ENCODE measurements at places on chromosomes 6 and 20. TPM values are rescaled to one million over a fixed set of nuclear protein-coding genes. Genes with fewer than 3 reads are reported as not detected.
A peak's percentile ranks its signal among the peaks of the same experiment; 100 is the strongest.

GPR63 gene
- 4.1 TPM for total RNA-seq

GTSF1L gene
- total RNA-seq = not detected

PPP1R11 gene
- total RNA-seq = 46.8 TPM

CRISP3 gene
- total RNA-seq = not detected

COL10A1 gene
- total RNA-seq = not detected

NHSL1 gene
- total RNA-seq = 29.5 TPM

HUS1B gene
- total RNA-seq = 0.92 TPM

PNPLA1 gene
- total RNA-seq = 0.26 TPM

PRR18 gene
- 0.50 TPM for total RNA-seq

- peaks cover under 1% of the 10 kb centered on the region for H3K4me1 ChIP-seq
- H3K36me3 ChIP-seq = no peaks in the 10 kb centered on the region
- DNase-seq = no peak
Measured at GRCh38 chr20:24729896-24730605, 219.0 kb upstream of the CST7 start.

- H3K27ac ChIP-seq = no peak overlapping the region
- no peak overlapping the region for H3K4me3 ChIP-seq
- H3K27me3 ChIP-seq = no peaks in the 10 kb centered on the region
- H3K4me1 ChIP-seq = no peaks in the 10 kb centered on the region
- no peak for DNase-seq
Measured at GRCh38 chr20:33370291-33370690, 31.0 kb downstream of the CDK5RAP1 start.

- no peak overlapping the region for H3K27ac ChIP-seq
- H3K36me3 ChIP-seq = no peaks in the 10 kb centered on the region
- H3K27me3 ChIP-seq = peaks cover 4% of the 10 kb centered on the region
- no peak for DNase-seq
- H3K4me3 ChIP-seq = no peak overlapping the region
- no peaks in the 10 kb centered on the region for H3K4me1 ChIP-seq
Measured at GRCh38 chr20:46938434-46938833, 43.8 kb downstream of the EYA2 start.

DNA sequence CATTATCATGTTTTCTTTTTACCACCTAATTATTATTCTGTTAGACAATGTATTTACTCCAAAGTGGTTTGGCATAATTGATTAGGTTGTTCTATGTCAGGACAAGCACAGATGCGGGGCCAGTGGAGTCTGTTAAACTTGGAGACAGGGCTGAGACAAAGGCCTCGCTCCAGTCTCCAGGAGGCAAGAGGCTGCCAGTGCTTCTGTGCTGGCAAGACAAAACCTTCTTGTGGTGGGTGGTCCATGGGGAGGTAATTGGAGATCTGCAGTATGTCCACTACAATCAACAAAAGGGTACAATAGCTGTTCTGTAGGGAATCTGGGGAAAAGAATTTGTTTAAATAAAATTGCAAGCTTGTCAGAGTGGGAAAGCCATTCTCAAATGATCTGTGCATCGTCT lies 677.2 kb upstream of the SLC35B3 start:
- no peaks in the 10 kb centered on the region for H3K36me3 ChIP-seq
- H3K27ac ChIP-seq = no peak overlapping the region
- H3K4me3 ChIP-seq = no peak overlapping the region
- peaks cover 9% of the 10 kb centered on the region for H3K4me1 ChIP-seq

DNA sequence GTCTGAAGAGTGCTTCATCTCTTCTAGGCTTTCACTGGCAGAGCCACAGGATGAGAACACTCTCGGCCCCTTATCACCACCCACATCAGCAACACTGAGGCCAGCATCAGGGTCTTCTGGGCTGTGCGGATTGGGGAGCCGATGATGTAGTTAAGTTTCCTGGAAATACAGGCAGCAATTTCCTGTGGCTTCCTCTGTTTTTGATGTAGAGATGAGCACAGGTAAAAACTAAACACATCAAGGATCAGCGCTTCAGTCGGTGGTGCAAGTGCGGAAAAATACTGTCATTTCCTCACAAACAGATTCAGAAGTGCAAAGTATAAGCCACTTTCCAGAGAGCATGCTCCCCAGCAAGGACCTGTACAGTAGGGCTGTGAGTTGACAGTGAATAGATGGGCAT lies 62.6 kb downstream of the BACH2 start:
- H3K36me3 ChIP-seq = no peaks in the 10 kb centered on the region
- no peak for DNase-seq
- no peak overlapping the region for H3K4me3 ChIP-seq
- no peaks in the 10 kb centered on the region for H3K27me3 ChIP-seq
- no peak overlapping the region for H3K27ac ChIP-seq
- no peaks in the 10 kb centered on the region for H3K4me1 ChIP-seq

GRCh38 chr6:125811259-125811658 lies 20.5 kb downstream of the NCOA7 start:
- no peak overlapping the region for H3K27ac ChIP-seq
- H3K4me3 ChIP-seq = no peak overlapping the region
- DNase-seq = no peak
- no peaks in the 10 kb centered on the region for H3K27me3 ChIP-seq

- peak overlapping the region; percentile 88 for H3K4me3 ChIP-seq
- H3K27me3 ChIP-seq = no peaks in the 10 kb centered on the region
- DNase-seq = peak; percentile 91
Measured at GRCh38 chr6:30686908-30687658, 638 bp upstream of the PPP1R18 start.

DNA sequence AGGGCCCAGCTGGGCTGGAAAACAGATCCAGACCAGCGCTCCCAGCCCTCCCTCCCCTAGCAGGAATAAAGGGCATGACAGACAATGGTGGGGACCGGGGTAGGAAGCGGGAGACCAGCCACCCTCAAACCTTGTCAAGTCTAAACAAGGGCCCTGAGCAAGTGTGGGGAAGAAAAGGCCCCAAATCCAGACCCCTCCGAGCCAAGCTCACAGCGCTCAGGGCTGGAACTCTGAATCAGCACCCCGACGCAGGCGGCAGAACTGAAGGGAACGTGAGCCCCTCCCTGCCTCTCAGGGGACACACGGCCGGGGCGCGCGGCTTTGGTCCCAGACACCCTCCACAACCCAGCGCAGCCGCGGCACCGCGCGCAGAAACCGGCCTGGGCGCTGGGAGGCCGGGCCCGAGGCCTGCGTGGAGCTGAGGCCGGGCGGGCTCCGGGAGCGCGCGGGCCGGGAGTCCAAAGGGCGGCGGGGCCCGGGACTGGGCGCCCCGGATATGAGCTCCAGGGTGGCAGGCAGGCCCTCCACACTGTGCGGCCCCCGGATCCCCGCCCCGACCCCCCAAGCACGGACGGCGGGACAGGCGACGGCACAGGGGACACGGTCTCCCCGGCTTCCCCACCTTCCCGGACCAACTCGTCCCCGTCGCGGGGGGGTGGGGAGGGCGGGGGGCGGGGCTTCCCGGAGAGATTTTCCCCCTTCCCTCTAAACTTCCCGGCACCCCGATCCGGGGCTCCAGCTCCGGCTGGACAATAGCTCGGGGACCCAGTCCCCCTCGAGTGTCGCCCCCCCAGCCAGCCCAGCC lies 641 bp downstream of the TEAD3 start:
- H3K27me3 ChIP-seq = no peaks in the 10 kb centered on the region
- H3K27ac ChIP-seq = peak overlapping the region; percentile 34
- peak overlapping the region; percentile 71 for H3K4me3 ChIP-seq
- no peaks in the 10 kb centered on the region for H3K36me3 ChIP-seq
- peak; percentile 63 for DNase-seq
- peaks cover 44% of the 10 kb centered on the region for H3K4me1 ChIP-seq

DNA sequence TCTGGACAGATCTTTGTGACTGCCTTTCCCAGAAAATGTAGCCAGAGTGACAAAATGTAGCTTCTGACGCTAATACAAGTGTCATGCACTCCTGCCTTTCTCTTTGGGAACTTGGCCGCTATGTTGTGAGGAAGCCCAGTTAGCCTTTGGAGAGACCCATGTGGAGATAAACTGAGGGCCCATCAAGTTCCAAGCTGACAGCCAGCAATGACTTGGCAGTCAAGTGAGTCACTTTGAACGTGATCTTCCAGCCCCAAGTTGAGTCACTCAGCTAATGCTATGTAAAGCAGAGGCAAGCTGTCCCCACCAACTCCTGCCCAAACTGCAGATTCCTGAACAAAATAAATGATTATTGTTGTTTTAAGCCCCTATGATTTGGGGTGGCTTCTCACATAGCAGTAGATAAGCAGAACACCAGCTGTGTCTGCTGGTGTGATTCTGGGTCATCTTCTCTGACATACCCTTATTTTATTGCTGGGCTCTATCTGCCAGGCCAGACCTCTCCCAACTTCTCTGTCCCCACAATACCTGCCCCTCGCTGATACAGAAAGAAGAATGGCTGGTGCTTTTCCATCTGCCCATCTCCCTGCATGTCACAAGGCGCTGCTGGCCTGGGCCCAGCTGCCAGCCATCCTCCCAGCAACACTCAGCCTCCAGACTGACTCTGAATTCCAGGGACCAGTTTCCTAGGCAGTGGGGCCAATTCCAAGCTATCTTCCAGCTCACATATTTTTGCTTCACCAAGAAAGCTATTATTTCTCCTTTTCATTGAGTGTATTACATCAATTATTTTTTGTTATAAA lies 274.8 kb downstream of the LRFN2 start:
- no peaks in the 10 kb centered on the region for H3K4me1 ChIP-seq
- H3K27me3 ChIP-seq = no peaks in the 10 kb centered on the region
- H3K4me3 ChIP-seq = no peak overlapping the region
- H3K27ac ChIP-seq = no peak overlapping the region
- DNase-seq = no peak

DNA sequence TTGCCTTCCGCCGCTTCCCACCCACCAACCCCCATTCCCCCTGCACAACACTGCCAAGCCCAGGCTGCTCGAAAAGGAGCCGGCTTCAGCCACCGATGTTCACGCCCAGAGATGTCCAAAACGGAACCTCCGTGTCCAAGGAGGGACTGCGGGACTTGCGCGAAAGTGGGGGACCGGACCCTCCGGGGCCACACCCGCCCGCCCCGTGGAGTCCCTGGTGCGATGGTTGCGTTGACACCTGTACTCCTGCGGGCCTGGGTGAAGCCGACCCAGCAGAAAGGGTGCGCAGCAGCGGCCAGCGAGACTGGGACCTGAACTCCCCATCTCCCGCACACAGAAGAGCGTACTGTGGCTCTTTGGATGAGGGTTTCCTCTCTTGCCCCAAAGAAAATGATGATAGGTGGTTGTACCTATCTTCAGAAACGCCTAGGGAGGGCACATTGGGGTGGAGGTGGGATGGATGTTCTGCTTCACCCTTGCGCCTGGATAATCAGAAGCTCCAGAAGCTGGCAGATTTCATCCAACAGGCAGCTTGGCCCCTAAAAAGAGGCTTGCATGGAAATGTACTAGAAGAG lies 1.9 kb upstream of the VGLL2 start:
- no peak for DNase-seq
- no peak overlapping the region for H3K4me3 ChIP-seq
- H3K27ac ChIP-seq = no peak overlapping the region
- H3K36me3 ChIP-seq = no peaks in the 10 kb centered on the region

DNA sequence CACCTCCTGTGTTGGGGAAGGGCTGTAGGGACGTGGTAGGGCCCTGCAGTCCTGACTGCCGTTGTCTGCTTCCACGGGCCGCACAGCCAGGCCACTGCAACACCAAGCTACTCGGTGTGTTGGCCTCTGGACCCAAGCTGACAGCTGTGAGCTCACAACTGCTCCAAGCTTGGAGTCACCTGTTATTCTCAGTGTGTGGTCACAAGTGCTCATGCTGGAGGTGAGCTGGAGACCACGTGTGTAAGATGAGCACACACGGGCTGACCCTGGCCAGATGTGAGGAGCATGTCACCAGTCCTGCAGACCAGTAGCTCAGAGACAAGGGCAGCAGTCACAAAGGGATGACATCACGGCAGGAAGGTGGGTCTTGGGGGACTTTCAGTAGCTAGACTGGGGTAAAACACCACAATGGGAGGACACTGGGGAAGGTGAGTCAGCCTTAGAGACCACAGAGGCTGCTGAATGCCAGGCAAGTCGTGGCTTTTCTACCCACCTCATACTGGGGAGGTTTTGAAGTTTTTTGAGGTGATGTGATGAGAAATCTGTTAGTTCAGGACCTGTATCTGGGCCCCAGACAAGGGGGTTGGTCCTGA lies 87.3 kb downstream of the FAM120B start:
- H3K27ac ChIP-seq = no peak overlapping the region
- peaks cover 10% of the 10 kb centered on the region for H3K36me3 ChIP-seq
- peaks cover 13% of the 10 kb centered on the region for H3K4me1 ChIP-seq

DNA sequence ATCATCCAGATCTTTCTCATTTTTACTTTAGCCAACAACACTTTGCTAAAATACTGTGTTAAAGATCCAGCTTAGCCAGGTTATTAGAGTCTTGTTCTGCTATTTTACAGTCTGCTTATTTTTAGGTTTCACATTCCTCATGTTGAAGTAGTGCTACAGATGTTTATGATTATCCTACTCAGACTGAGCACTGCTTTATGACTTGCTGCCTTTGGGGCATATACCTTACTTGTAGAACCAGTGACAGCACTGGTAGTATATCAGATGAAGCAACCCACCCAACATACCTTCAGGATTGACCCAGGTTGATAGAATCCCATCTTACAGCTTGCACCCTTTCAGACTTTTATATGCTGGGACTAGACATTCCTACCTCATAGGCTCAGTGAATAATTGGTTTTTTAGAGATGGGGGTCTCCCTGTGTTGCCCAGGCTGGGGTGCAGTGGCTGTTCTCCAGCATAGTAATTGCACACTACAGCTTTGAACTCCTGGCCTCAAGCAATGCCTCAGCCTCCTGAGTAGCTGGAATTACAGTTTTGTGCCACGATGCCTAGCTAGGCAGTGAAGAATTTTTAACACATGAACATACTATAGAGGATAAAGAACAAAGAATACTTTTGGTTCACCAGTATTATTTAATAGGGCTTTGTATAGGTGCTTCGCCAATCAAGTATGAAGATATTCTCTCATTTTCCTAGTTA lies 63.8 kb upstream of the DYNLRB1 start:
- no peaks in the 10 kb centered on the region for H3K4me1 ChIP-seq
- H3K4me3 ChIP-seq = no peak overlapping the region
- DNase-seq = no peak
- no peaks in the 10 kb centered on the region for H3K27me3 ChIP-seq
- H3K27ac ChIP-seq = no peak overlapping the region

DNA sequence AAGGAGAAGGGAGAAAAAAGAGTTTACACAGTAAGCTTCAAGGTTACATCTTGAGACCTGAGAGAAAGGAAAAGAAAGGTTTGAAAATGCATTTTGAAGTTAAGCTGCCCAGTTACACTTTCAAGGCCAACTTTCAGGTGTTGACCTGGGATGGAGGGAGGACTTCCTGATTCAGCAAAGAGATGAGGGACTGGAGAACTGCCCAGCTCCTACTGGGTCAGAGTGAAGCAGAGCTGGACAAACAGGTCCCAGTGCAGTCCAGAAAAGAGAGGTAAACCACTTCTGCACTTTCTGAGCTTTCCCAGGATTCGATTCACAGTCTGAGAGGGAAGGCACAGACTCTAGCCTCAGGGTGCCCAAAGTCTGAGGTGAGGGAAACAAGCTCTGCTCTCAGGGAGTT lies 6.0 kb upstream of the TJAP1 start:
- no peaks in the 10 kb centered on the region for H3K36me3 ChIP-seq
- no peaks in the 10 kb centered on the region for H3K27me3 ChIP-seq
- no peaks in the 10 kb centered on the region for H3K4me1 ChIP-seq
- no peak for DNase-seq
- H3K4me3 ChIP-seq = no peak overlapping the region
- H3K27ac ChIP-seq = no peak overlapping the region

GRCh38 chr20:41176711-41177552 lies 39.6 kb downstream of the PLCG1 start:
- no peaks in the 10 kb centered on the region for H3K27me3 ChIP-seq
- DNase-seq = no peak
- peaks cover 14% of the 10 kb centered on the region for H3K4me1 ChIP-seq

- no peak overlapping the region for H3K4me3 ChIP-seq
- no peaks in the 10 kb centered on the region for H3K4me1 ChIP-seq
- no peak for DNase-seq
Measured at GRCh38 chr6:165071906-165072305, 237.5 kb downstream of the C6orf118 start.

All from A673 (cell line).